ENCODE measurements at places on chromosomes 6 and 20. TPM values are rescaled to one million over a fixed set of nuclear protein-coding genes. Genes with fewer than 3 reads are reported as not detected.

Gene TPX2
- total RNA-seq, result 97.3 TPM

Gene MUCL3
- total RNA-seq, result 0.10 TPM

Gene HLA-F
- 5.1 TPM for total RNA-seq

Gene SRC
- total RNA-seq, result 108 TPM

Gene ATRN
- total RNA-seq, result 20.0 TPM

Gene TMEM14A
- total RNA-seq, result 40.0 TPM

Gene OVOL2
- 0.35 TPM for total RNA-seq

Gene TMEM244
- not detected for total RNA-seq

Gene FOXS1
- 0.53 TPM for total RNA-seq

Gene SALL4
- 1.4 TPM for total RNA-seq

Gene RIPOR2
- total RNA-seq, result 0.73 TPM

Gene ULBP2
- total RNA-seq, result 4.6 TPM

Gene NRN1
- 0.74 TPM for total RNA-seq

Gene ACSS1
- 21.0 TPM for total RNA-seq

Gene FRS3
- total RNA-seq, result 2.3 TPM

Gene B3GALT4
- 1.0 TPM for total RNA-seq

Gene PTCRA
- total RNA-seq, result not detected
